ENCODE measurements at places on chromosomes 3 and 15. TPM values are rescaled to one million over a fixed set of nuclear protein-coding genes. Genes with fewer than 3 reads are reported as not detected.

DNA sequence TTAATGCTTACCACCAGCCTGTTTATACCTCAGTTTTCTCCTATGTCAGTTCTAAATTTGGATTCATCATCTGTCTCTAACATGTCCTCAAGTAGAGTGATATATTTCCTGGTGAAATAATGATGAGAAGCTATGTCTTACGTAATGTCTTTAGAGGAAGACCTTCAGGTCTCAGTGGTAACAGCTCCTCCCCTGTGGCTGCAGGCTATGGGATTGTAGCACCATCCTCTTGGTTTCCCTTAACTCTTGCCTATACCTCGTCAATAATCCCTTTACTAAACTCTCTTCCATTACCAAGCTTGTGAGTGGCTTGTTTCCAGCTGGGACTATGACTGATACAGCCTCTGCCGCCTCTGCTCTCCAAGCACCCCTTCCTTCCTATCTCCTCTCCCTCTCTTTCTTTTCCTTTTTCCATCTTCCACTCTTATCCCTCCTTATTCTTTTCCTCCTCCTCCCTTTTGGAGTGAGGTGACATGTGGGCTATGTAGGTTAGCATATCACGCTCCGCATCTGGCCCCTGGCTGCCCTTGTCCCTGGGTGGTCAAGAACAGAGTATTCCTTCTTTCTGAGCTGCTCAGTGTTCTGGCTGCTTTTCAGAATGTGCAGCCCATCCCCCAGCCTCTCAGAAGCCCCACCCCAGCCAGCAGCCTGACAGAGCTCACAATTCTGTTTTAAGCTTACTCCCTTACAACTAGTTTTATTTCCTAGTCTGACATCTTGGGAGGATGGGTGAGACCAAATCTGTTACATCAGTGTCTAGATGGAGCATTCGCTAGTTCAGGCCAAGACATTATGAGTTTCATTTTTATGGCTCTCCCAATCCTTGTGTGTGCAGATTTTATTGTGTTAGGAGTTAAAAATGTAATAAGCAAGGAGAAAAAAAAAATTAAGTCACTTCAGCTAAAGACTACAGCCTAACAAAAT is 75.0 kb upstream of the RNU6-1 start:
- no peak for DNase-seq

DNA sequence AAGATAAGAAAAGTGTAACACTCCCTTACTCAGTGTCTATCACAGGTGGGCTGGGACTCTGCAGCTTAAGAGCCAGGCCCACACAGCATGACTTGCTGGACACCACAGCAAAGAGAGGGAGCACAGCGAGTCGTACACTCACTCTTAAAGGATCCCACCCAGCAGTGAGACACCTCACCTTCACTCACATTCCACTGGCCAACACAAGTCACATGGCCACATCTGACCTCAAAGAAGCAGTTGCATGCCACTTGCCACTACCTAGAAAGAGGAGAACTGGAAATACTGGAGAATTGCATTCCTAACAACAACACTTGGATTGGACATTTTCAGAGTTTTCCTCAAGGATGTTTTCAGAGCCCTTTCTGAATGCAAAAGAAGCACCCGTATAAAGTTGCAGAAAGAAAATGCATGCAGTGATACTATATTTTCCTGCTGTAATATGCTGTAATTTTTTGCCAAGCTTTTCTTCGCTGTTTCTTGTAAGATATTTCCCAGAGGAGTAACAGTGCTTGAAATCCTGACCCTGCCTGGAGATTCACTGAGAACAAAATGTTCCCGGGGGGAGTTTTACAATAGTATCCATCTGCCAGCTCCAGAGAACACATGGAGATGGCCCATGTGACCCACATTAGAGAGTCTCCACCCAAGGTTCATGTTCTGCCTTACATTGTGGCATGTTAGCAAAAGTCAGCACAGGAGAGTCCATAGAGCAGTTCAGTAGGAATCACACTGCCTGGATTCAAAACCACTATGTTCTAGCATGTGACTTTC is 42.2 kb downstream of the TRIM42 start:
- DNase-seq: no peak

GRCh38 chr3:168608926-168609325 is 513.2 kb upstream of the GOLIM4 start:
- DNase-seq: no peak

The RBMS3 gene
- 11.4 TPM for total RNA-seq

The FBXL22 gene
- 0.82 TPM for total RNA-seq

GRCh38 chr15:38826880-38827279 is 262.3 kb upstream of the RASGRP1 start:
- DNase-seq: no peak

The MYLK gene
- total RNA-seq: 6.1 TPM

GRCh38 chr15:25465835-25466234 is 27.0 kb upstream of the UBE3A start:
- DNase-seq: no peak

- DNase-seq: no peak
Observed at GRCh38 chr15:83487519-83487918, 40.4 kb downstream of the SH3GL3 start.

The PPARG gene
- total RNA-seq: 1.2 TPM

GRCh38 chr3:32200490-32200889 is 38.0 kb upstream of the CMTM8 start:
- DNase-seq: no peak

DNA sequence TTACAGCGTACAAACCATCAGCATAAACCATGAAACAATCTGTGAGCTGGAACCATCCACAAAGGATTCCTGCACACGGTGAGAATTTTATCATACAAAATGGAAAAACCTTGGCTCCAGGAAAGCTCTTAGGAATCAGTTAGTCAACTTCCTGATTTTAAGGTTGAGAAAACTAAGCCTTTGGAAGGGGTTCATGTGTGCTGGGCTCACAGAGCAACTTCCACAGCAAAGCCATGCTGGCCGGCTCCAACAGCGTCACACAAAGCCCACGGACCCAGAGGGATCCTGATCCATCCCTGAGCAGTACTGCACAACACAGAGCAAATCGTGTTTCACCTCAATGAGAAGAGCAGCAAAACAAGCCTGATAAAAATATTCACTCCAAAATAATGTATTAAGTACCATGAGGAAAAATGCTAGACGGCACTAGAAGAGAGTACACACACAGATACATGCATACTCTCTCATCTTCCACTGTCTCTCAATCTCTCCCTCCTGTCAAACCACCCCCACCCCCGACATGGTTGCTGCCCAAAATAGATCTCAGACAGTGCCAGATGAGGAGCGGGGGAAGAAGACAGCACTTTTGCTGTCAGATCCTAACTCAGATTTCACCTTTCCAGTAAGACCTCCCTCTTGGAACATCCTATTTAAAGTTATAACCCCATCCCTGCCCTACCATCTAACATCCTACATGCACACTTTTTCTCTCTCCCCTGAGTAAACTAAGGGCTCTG is 58.6 kb downstream of the MB21D2 start:
- no peak for DNase-seq

- no peak for DNase-seq
Observed at GRCh38 chr3:73164622-73165021, 103.2 kb downstream of the EBLN2 start.

The FBXO40 gene
- not detected for total RNA-seq

DNA sequence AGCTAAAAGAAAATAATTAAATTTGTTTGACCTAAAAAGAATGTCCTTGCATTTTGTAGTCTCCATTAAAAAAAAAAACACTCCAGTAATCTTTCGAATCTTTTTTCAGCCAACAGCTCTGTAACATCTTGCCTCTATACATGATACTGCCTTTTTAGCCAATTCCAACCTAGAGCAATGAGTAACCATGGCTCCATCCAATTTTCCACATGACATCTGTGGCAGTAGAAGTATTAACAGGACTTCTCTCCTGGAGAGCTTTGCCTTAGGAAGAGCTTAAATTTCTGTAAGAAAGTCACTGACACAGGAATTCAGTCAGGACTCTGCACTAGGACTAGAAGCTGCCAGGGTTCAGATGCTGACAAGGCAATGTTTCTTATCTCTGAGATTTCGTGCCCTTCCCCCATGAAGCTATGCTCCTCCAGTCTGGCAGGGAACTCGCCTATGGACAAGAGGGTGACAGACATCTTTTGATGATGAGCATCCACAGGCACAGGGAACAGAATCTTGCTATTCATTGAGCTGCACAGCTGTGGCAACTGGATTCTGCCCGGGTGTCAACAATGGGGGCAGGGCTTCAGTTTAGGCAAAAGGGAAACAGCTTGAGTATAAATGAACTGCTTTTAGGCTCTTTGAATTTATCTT is 81.8 kb downstream of the ALCAM start:
- DNase-seq: peak; percentile 22

DNA sequence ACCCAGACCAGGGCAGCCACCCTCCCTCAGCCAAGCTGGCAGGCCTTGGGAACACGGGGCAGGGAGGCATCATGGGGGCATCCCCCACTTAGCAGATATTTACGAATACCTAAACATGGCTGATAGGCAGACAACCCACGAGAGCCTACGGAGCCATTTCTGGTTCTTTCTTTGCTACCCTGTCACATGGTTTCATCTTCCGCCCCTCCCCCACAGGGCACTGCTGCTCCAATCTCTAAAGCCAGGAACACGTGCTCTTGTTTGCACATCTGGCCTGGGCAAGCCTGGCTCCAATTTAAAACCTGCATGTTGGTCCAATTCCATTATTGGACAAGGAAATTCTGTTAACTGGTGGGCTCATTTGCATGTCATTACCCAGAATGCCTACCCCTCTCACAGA is 447.4 kb upstream of the NR2F2 start:
- DNase-seq: no peak
